ENCODE measurements at places on chromosomes 11 and 22.

GRCh38 chr11:128496692-128497060, 90.7 kb downstream of the ETS1 start:
- DNase-seq = no peak

DNA sequence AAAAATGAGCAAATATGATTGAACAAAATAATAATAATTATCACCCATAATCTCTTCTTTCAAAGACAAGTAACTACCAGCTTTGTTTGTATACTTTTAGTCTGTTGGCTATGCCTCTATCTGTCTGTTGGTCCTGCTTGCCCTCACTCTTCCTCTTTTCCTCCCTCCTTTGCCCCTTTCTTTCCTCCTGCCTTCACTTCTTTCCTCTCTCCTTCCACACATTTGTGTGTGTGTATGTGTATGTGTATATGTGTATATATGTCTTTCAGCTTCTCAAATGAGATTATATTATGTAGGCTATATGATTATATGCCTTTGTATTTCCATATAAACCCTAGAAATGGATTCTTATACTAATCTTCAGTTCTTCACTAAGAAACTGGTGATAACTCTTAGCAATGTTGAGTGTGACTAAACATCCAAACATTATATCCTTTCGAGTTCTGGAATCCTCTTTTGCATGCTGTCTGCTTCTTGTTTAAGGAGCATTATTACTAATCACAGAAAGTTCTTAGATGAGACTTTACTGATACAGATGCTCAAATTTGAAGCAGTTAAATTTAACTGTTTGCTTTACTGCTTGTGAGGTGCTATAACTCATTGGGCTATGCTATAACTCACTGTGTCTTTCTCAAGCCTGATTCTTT, 219.1 kb downstream of the TMEM135 start:
- DNase-seq = no peak

DNA sequence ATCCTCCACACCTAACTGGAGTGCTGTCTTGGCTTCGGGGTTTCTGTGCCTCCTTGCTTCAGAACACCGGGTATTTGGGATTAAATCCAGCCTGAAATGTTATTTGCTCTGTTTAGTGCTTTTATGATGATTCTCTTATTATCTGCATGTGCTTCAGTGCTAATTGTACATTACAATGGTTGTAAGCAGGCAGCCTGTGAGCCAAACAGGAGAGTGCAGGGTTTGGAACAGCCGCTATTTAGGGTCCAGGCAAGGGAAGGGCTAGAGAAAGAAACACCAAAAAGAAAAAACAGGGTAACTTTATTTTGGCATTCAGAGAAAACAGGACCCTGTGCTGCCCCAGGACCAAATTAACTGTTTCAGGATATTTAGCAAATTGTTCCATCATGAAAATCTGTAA, 72.7 kb downstream of the RCN1 start:
- DNase-seq = no peak

GRCh38 chr22:45208993-45209838, 31.5 kb downstream of the KIAA0930 start:
- no peak for DNase-seq

- peak; percentile 33 for DNase-seq
These were observed 340.7 kb downstream of the LARGE1 start for GRCh38 chr22:33579448-33580093.

GRCh38 chr11:56716379-56716854, 17.5 kb downstream of the OR9G1 start:
- DNase-seq = no peak

GRCh38 chr11:61422226-61422625, 7.5 kb downstream of the CPSF7 start:
- DNase-seq = no peak

GRCh38 chr11:73734993-73735392, 25.9 kb downstream of the RAB6A start:
- DNase-seq = no peak

- DNase-seq = no peak
These were observed 95.2 kb downstream of the ABTB2 start for GRCh38 chr11:34262531-34263081.

DNA sequence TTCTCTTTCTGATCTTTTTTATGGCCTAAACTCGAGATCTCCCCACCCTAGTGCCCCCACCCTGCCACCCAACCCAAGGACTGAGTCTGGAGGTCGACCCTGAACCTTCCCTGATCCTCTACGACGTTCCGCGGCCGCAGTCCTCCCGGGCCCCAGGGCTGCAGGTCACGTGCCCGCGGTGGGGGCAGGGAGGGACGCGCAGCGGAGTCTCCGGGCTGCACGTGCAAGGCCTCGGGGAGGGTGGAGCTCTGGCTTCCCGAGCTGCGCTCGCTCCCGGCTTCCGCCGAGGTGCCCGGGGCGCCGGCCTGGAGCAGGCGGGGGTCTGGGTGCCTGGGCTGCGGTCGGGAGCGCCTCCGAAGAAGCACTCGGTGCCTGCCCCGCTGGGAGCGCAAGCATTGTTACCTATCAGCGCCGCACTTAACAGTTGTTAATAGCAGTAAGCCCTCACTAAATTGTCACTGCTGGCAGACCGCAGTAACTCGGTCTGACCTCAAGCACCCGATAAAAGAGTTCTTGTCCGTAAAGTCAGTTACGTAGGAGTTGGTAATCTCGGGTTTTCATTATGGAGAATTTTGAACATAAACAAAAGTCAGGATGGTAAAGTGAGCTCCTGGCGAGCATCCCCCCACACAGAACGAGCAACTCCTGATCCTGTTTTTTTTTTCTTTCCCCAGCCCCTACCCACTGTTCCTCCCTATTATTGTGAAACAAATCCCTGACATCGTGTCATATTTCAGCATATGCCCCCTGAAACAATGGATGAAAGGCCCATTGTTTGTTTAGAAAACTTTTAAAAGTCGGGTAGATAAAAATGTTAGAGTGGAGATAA, 69.7 kb upstream of the EP300 start:
- peak; percentile 75 for DNase-seq

- DNase-seq = no peak
These were observed 44.6 kb downstream of the MYO7A start for GRCh38 chr11:77172666-77172982.

- DNase-seq = no peak
These were observed 24.3 kb upstream of the PICK1 start for GRCh38 chr22:38032681-38033521.

DNA sequence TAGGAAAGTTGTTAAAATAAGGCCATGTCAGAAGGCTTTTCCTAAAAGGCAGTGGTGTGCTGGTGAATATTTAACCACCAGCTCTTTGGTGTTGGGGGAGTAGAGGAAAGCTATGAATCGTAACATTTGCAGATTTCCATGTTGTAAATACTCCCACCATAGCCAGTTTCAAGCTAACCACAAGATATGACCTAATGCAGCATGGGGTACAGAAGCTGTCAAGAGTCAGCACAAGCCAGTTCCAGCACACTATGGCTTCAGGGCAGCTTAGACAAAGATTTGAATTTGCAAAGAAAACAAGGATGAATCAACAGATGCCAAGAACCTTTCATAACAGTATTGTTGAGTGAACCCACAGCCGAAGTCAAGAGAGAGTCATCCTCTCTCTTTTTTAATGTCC, 40.0 kb downstream of the COMMD9 start:
- DNase-seq = no peak

DNA sequence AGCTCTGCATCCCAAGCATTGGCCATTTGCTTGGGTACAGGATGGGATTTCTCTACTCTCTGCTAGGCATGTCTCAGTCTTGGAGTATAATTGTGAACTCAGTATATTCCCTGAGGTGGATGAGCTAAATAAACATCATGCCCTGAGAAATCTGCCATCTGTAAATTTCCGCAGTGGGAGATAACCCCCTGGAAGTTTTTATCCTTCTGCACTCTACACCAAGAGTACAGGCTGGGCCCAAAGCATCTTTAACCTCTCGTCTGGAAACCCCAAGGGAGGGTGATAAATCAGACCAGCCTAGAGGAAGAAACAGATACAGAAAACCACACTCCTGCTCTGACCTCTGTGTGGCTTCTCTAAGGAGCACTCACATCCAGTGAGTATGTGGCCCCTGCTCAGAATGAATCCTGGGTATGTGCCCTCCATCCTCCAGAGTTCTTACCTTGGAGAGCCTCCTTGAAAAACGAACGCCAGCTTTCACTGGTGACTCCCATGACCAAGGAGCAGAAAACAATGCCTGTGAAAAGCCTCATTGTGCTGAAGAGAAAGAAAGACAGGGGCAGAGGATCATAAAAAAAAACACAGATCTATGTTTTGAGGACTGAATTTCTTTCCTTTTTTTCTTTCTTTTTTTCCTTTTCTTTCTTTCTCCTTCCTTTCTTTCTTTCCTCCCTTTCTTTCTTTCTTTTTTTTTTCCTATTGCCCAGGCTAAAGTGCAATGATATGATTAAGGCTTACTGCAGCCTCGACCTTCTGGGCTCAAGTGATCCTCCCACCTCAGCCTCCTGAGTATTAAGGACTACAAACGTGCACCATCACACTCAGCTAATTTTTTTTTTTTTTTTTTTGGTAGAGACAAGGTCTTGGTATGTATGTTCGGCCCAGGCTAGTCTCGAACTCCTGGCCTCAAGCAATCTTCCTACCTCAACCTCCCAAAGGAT, 938 bp downstream of the SAA4 start:
- no peak for DNase-seq

- DNase-seq = no peak
These were observed 124.3 kb downstream of the EHF start for GRCh38 chr11:34745195-34745594.

All from NT2/D1 (cell line).